Diencephalon (tissue), 1 donor: ENCODE measurements at places on chromosomes 1 and 21. TPM values are rescaled to one million over a fixed set of nuclear protein-coding genes. Genes with fewer than 3 reads are reported as not detected.

Gene MIXL1
- total RNA-seq, result not detected

Gene ODF2L
- total RNA-seq, result 103 TPM

Gene FALEC
- 0.92 TPM for total RNA-seq

Gene KRTAP10-3
- total RNA-seq, result not detected

Gene KRTAP10-12
- total RNA-seq, result not detected

Gene IFFO2
- 12.2 TPM for total RNA-seq

Gene GPR25
- 0.46 TPM for total RNA-seq

Gene TFF2
- total RNA-seq, result not detected
